ENCODE measurements at places on chromosomes 2 and 18.

- no peaks in the 10 kb centered on the region for H3K36me3 ChIP-seq
- no peaks in the 10 kb centered on the region for H3K27me3 ChIP-seq
- H3K4me1 ChIP-seq: peaks cover 37% of the 10 kb centered on the region
- DNase-seq: no peak
Measured at GRCh38 chr2:126802774-126803433, 95.8 kb upstream of the TEX51 start.

- no peak overlapping the region for H3K27ac ChIP-seq
- no peaks in the 10 kb centered on the region for H3K27me3 ChIP-seq
- H3K36me3 ChIP-seq: no peaks in the 10 kb centered on the region
- no peak overlapping the region for H3K4me3 ChIP-seq
- no peaks in the 10 kb centered on the region for H3K4me1 ChIP-seq
Measured at GRCh38 chr18:76051396-76052226, 443.4 kb downstream of the ZNF516 start.

GRCh38 chr2:96832754-96833507, 10.9 kb downstream of the ANKRD23 start:
- no peak overlapping the region for H3K27ac ChIP-seq
- H3K4me1 ChIP-seq: no peaks in the 10 kb centered on the region
- H3K36me3 ChIP-seq: peaks cover 63% of the 10 kb centered on the region
- no peaks in the 10 kb centered on the region for H3K27me3 ChIP-seq
- no peak for DNase-seq

DNA sequence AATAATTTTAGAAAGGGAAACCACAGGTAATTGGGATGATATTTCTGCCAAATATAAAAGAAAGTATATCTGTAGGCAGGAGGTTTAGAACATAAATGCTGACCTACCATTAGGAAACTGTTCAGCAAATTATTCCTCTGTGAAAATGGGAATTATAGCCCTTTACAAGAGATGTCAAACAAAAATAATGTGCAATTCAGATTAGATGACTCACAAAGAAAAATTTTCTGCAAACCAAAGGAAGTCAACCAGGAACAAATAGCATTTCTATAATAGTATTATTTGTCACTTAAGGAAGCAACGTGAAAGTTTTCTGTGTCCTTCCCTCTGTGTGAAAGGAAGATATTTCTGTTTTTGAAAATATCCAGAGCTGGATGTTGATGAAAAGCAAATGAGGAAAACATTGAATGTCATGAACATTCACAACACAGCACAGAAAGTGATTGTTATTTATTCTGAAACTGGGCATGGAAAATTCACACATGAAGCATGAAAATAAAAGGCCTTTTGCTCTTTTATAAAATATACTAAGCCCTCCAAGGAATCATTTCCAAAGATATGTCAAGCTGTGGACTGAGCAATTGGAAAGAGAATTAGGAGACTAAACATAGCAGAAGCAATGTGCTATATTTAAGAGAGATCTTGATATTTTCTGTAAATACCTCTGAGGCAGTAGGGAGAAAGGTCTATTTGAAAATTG, 57.9 kb upstream of the SPHKAP start:
- no peak overlapping the region for H3K4me3 ChIP-seq
- no peaks in the 10 kb centered on the region for H3K27me3 ChIP-seq

DNA sequence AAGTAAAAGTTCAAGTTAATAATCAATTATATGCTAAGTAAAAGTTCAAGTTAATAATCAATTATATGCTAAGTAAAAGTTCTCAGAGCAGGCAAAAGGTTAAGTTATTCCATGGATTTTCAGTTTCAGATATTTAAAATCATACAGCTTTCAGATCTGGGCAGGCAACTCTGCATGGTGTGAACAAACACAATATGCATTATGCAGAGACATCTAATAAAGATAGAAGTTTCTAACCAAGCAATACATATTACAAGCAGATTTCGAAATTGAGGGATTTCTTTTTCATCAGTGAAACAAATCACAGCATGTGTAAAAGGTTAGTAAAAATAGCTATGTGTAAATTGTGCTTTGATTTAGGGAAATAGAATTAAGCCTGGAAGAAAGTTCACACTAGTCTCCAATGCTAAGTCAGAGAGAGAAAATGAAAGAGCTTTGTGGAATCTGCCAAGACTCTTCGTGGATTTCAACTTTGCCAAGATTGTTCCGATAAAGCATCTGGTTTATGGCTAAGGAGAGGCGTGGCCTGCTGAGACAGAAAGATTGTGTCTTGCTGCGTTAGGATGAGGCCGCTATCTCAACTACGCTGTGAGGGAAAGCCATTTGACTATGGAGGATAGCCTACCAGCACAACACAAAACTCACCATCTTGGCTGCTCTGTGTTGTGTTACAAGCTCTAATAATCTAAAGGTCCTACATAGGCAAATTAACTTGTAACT, 60.1 kb upstream of the SLC16A14 start:
- H3K4me1 ChIP-seq: peaks cover 53% of the 10 kb centered on the region
- no peak overlapping the region for H3K4me3 ChIP-seq
- no peak overlapping the region for H3K27ac ChIP-seq
- no peaks in the 10 kb centered on the region for H3K36me3 ChIP-seq
- no peaks in the 10 kb centered on the region for H3K27me3 ChIP-seq
